ENCODE measurements at places on chromosomes 12 and 14.

- no peak for DNase-seq
Measured at GRCh38 chr12:88416786-88417185, 163.5 kb downstream of the KITLG start.

DNA sequence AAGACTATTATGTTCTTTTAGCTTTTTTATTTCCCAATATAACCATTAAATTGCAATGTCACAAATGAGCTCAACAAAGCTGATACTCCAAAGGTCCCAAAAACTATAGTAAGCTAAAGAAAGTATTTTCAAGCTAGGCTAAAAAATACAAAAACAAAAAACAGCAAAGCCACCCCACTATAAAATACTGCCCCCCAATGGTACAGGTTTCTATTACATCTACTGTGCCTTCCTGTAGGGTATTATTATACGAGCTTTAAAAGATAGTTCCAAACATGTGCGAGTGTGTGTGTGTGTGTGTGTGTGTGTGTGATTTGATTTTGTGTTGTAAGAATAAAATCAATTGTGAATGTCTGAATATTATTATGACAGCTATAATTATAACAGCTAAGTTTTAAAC is 1.1 kb downstream of the IFNG start:
- DNase-seq = peak; percentile 12

- no peak for DNase-seq
Measured at GRCh38 chr12:82554529-82554928, 132.2 kb upstream of the TMTC2 start.

- DNase-seq = no peak
Measured at GRCh38 chr12:78088391-78088832, 257.7 kb downstream of the NAV3 start.

DNA sequence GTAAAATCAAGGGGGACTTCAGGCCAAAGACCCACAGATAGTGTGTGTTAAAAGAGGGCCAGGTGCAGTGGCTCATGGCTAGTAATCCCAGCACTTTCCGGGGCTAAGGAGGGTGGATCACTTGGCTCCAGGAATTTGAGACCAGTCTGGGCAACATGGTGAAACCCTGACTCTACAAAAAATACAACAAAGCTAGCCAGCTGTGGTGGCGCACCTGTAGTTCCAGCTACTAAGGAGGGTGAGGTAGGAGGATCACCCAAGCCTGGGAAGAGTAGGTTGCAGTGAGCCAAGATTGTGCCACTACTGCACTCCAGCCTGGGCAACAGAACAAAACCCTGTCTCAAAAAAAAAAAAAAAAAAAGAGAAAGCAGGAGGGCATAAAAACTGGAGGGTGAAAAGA is 8.5 kb downstream of the VCPKMT start:
- no peak for DNase-seq

DNA sequence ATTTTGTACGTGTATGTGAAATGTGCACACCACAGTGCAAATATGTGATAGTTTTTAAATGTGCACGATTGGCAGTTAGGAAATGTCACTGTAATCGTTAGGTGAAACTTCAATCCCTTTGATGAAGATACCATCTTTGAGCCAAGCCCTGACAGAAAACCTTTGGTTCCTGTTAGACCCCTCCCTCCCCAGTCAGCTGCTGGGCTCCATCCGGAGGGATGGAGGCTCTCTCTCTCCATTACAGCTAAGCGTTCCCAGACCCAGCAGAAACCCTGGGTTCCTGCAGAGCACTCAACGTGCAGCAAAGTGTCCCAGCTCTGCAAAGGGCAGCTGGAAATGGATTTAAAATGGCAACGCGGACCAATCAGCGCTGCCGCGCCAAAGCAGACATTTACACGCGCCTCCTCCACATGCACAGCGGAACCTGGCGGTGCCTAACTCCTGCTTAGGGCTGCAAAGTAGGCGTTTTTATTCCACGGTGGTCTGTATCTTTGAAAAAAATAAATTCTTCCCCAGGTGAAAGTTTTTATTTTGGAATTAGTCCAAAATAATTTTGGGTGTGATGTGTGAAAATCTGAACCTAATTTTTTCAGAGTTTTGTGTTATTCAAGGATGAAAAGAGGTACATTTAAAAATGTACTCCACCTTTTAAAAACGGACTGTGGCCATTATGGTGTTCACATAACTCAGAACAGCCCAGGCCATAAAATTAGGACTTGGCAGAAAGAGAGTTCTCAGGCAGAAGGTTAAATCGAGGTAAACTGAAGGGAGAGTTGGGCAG is 1.4 kb upstream of the HMGA2 start:
- DNase-seq = no peak

DNA sequence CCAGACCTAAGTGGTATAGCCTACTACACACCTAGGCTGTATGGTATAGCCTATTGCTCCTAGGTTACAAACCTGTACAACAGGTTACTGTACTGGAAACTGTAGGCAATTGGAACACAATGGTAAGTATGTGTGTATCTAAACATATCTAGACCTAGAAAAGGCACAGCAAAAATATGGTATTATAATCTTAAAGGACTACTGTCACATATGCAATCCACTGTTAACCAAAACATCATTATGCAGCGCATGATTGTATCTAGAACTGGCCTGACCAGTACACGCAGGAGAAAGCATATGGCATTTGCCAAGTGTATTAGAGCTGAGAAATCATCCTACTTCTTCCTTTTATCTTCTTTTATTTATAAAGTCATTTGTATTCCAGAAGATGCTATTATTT is 75.5 kb downstream of the SLC8A3 start:
- DNase-seq = no peak

DNA sequence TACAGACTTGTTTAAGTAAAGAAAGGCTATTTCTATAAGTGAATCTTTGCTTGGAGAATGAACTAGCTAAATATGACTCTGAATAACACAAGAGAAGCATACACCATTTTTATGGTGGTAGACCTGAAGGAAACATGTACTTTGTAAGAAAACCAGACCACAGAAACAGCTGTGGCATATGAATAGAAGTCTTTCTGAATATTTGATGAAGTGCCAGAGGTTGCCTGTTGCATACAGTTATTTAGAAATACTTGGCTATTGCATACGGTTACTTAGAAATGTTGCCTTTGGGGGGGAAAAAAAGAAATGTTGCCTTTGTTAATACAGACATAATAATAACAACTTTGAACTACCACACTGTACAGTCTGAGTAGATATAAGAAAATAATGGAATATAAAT is 16.8 kb upstream of the LEMD3 start:
- no peak for DNase-seq

- DNase-seq = no peak
Measured at GRCh38 chr12:15173142-15173541, 48.1 kb downstream of the RERG start.

- no peak for DNase-seq
Measured at GRCh38 chr14:69853774-69854173, 25.4 kb upstream of the SMOC1 start.

DNA sequence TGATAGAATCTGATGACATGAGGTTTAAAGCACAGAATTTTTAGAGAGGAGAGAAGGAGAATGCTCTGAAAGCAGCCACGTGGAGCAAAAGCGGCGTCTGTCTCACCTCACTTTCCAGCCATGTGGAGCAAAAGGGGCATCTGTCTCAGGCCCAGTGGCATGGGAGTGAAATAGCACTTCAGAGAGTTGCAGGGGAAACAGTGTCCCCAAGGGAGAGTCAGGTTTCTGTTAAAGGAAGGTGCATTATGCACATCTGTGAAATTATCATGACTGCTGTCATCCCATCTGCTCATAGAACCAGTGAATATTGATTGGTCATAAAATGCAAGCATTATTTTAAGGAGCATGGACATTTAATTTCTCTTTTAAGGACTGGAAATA is 124.0 kb downstream of the BICD1 start:
- peak; percentile 65 for DNase-seq

DNA sequence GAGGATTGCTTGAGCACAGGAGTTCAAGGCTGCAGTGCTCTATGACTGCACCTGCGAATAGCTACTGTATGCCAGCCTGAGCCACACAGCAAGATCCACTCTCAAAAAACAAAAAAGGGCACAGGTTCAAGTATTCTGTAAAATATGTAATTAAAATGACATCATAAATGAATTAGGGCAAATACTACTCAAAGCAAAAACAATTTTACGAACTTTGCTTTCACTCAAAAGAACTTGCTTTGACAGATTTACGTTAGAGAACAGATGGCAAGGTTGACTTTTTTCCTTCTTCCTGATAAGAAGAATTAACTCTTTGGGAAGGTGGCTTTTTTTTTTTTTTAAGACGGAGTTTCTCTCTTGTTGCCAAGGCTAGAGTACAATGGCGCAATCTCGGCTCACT is 44.0 kb upstream of the EAPP start:
- DNase-seq = no peak

DNA sequence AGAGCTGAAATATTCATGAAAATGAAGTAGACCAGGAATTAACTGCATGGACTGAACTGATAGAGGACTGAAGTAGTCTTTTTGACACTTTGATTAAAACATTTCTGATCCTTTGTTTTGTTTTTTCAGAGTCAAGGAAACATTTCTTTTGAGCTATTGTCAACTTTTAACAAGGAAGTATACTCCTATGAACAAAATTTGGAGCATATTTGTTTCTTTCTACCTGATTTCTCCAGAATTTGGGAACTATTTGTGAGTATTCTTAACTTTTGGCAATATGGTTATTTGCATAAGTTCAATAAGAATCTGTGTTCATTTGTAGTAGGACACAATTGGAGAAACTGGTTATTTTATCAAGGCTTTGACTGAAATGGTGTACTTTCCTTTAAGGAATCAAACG is 71.3 kb upstream of the HECTD1 start:
- no peak for DNase-seq

GRCh38 chr12:109047081-109047805 is 5.1 kb upstream of the USP30 start:
- DNase-seq = no peak

DNA sequence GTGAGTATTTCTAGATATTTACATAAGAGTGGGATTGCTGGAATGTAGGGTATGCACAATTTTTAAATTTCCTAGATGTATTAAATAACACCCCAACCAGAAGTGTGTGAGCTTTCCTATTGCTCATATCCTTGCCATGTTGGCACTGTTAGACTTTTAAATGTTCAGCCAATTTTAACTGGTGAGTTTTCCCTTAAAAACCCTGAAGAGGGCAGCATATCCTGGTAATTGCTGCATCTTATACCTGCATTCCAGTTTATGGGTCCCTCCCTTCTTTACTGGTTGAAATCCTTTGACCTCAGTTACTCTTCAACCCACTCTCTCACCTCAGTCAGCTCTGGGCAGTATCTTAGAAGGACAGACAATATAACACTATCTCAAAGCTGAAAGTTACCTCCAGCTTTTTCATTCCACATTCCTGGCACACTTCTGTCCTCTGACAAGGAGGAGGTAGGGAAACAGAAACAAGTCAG is 270.6 kb downstream of the PAWR start:
- DNase-seq = no peak

DNA sequence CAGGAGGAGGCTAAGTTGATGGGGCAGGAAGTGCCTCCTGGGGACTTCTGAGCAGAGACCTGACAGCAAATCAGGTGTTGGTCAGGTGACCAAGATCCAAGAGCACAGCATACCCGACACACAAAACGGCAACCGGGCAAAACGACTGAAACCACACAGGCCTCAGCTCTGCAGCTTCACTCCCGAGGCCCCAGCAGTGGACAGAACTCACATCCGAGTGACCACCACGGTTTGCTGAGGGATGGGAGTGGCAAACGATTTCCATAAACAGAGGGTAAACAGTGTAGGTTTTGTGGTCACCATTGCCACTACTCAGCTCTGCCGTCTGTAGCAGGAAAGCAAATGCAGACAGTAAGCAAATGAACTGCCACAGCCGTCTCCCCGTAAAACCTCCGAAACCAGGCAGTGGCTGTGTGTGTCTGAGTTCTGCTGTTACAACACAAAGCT is 14.4 kb downstream of the CHFR start:
- DNase-seq = no peak

GRCh38 chr12:96375841-96376604 is 24.2 kb downstream of the CDK17 start:
- DNase-seq = no peak

DNA sequence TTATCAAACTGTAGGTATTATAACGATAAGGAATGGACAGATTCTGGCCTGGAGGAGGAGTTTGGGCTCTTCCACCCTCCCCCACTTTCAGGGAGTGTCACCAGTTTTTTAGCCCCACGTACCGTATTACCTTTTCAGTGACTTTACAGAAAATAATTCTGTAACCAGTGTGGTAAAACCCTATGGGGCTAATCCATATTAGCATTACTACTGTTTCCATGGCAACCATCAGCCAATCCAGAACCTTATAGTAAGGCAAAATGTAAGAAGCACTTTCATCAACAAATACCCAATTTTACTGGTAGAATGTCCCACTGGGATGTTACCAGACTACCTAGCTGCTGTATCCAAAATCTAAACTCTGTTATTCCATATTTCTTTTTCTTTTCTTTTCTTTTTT is 50.7 kb downstream of the BICDL1 start:
- DNase-seq = no peak

DNA sequence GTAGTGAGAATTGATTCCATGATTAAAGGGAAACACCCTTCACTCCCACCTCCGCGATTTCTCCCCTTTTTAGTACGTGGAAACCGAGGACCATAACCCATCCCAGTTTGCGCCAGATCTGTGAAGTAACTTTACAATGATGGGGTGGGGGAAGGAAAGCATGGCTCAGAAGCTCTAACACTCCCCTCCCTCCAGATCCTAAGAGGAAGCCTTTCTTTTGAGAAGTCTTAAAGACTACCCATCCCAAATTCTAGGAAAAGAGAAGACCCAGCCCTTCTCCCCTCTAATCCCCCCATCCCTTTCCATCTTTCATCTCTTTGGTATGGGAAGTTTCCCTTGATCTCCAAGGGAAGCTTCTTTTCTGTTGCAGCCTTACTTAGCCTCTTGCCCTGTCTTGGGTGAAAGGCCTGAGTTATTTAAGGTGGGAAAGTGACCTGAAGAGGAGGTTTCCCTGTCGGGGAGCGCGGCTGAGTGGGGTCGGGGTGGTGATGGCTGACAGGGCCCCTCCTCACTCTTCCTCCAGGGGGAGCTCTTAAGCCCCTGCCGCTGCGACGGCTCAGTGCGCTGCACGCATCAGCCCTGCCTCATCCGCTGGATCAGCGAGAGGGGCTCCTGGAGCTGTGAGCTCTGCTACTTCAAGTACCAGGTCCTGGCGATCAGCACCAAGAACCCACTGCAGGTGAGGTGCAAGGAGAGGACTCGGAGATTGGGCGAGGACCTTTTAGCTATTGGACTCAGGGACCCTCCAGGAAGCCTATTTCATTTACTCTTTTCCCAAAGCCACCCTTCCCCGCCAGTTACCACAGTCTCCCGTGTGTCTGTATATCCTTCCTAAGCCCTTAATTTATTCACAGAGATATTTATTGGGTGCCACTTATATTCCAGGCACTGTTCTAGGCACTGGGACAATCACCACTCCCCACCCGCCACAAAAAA is 1.8 kb downstream of the MARCHF9 start:
- peak; percentile 40 for DNase-seq

GRCh38 chr12:60197589-60197988 is 601.8 kb downstream of the SLC16A7 start:
- DNase-seq = no peak

DNA sequence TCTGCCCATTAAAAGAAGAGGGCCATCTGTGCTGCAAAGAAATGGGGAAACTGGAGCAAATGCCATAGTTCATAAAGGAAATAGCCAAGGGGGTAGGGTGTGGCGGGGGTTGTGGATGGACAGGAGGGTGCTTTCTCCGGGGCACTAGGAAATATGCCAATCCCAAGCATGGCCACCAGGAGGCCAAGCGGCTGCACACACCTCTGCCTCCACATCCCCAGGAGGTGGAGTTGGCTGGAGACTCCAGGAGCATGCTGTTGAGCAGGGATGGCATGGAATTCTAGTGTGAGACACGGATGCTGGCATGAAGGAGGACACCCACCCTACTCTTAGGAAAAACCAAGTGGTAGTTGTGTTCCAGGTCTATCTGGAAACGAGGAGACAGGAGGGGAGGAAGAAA is 25.2 kb downstream of the NID2 start:
- DNase-seq = no peak

Data from NCI-H1436 (cell line).